Activated CD8-positive, alpha-beta T cell treated with anti-CD3 and anti-CD28 coated beads, Interleukin-2, amount 10 ng/mL, durations not matched to agents 7 days and 5 days (primary cell): ENCODE measurements at places on chromosomes 2 and 18.

GRCh38 chr2:226017537-226017936 is 618.0 kb downstream of the NYAP2 start:
- no peaks in the 10 kb centered on the region for H3K4me1 ChIP-seq
- H3K27me3 ChIP-seq: no peaks in the 10 kb centered on the region
- no peaks in the 10 kb centered on the region for H3K36me3 ChIP-seq
- no peak for DNase-seq
- H3K27ac ChIP-seq: no peak overlapping the region
- H3K4me3 ChIP-seq: no peak overlapping the region

DNA sequence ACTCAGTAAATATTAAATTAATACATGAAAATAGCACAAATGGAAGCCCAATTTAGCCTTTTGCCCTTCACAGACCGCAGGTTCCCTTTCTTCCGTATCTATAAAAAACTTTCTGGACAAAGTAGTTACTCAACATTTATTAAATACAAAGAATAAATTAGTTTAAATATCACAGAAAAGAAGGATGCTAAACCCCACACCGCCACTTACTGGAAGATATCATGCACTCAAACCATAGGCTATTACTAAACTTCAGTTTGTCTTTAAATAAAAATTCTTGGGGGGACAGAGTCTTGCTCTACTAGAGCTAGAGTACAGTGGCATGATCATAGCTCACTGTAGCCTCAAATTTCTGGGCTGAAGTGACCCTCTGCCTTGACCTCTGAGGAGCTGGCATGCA is 120.7 kb upstream of the FHL2 start:
- no peaks in the 10 kb centered on the region for H3K36me3 ChIP-seq
- no peak for DNase-seq
- no peaks in the 10 kb centered on the region for H3K4me1 ChIP-seq
- no peak overlapping the region for H3K27ac ChIP-seq

- no peak for DNase-seq
- no peaks in the 10 kb centered on the region for H3K36me3 ChIP-seq
Measured at GRCh38 chr2:100625717-100626116, 62.9 kb downstream of the PDCL3 start.

DNA sequence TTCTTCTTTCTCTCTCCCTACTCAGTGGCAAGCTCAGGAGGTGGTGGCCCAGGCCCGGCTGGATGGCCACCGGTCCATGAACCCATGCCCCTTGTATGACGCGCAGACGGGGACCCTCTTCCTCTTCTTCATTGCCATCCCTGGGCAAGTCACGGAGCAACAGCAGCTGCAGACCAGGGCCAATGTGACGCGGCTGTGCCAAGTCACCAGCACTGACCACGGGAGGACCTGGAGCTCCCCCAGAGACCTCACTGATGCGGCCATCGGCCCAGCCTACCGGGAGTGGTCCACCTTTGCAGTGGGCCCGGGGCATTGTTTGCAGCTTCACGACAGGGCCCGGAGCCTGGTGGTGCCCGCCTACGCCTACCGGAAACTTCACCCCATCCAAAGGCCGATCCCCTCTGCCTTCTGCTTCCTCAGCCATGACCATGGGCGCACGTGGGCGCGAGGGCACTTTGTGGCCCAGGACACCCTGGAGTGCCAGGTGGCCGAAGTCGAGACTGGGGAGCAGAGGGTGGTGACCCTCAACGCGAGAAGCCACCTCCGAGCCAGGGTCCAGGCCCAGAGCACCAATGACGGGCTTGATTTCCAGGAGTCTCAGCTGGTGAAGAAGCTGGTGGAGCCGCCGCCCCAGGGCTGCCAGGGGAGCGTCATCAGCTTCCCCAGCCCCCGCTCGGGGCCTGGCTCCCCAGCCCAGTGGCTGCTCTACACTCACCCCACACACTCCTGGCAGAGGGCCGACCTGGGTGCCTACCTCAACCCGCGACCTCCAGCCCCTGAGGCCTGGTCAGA is 1.8 kb downstream of the NEU2 start:
- H3K36me3 ChIP-seq: no peaks in the 10 kb centered on the region
- no peak overlapping the region for H3K27ac ChIP-seq
- H3K27me3 ChIP-seq: no peaks in the 10 kb centered on the region
- H3K4me3 ChIP-seq: no peak overlapping the region
- no peaks in the 10 kb centered on the region for H3K4me1 ChIP-seq
- DNase-seq: no peak

DNA sequence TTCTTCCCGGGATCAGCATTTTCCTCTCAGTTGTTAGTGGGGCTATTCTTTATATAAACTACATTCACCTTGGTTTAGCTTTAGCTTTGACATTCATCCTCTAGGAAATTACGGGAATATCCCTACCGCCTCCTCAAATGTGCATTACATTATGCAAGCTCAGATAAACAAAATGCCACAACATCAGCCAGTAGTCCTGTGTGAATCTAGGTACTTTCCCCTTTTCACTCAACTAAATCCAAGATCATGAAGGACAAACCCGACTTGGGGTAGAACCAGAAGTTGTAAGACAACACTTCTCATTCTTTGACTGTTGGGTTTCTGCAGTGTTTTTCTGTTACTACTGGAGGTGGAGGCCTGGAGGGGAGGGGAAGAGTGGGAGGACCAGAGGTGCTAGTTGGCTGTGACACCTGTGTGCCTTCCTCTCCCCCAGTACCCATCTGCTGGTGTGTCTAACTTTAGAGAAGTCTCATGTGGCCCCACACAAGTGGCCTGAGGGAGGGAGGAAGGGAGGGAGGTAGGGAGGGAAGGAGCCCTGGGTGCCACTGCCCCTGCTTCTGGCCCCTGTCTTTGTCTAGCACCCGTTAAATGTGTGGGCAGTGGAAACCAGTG is 84.8 kb upstream of the BCL2L11 start:
- peak; percentile 6 for DNase-seq
- no peak overlapping the region for H3K27ac ChIP-seq
- H3K27me3 ChIP-seq: peaks cover 7% of the 10 kb centered on the region
- H3K4me1 ChIP-seq: peaks cover 7% of the 10 kb centered on the region
- no peaks in the 10 kb centered on the region for H3K36me3 ChIP-seq
- H3K4me3 ChIP-seq: no peak overlapping the region

DNA sequence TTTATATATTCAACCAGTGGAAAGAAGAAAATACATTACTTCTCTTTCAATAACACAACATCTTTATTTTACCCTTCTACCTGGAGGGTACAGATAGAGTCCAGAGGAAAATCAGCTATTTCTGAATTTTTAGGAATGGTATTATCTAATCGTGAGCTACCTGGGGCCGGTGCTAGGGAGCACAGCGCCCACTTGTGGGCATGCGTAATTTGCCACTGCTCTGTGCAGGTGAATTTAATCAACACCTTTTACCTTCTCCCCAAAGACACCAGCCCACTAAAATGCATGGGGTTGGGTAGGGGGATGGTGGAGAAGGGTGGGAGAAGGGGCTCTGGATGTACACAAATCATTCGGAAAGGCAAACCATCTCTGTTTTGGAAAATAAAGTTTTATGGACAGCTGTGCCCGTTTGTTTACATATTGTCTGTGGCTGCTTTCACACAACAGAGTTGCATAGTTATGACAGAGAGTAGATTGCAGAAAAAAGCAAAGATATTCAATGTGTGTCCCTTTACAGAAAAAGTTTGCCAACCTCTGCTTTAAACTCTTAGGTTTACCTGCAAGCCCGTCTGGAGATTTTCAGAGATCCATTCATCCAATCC is 51.5 kb upstream of the DCC start:
- H3K4me1 ChIP-seq: no peaks in the 10 kb centered on the region
- H3K4me3 ChIP-seq: no peak overlapping the region
- no peaks in the 10 kb centered on the region for H3K27me3 ChIP-seq
- peak; percentile 23 for DNase-seq
- no peak overlapping the region for H3K27ac ChIP-seq

DNA sequence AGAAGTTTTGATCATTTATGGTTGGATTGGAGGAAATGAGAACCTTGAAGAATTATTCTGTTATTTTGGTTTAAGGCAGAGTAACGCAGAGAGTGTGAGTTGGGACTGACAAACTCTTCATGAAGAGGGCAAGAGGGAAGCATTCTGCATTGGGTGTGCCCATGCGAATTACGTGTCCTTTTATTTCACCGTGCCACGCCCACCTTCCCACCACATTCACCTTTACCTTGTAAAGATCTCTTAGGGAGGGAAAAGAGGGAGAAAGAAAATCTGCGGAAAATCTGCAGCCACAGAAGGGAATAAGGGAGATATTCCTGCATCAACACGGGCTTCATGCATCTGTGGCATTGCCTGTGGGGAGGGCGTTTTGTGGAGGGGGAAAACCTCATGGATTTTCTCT is 31.8 kb downstream of the SLC9A4 start:
- H3K4me1 ChIP-seq: no peaks in the 10 kb centered on the region
